ENCODE measurements at places on chromosomes 7 and 10.

DNA sequence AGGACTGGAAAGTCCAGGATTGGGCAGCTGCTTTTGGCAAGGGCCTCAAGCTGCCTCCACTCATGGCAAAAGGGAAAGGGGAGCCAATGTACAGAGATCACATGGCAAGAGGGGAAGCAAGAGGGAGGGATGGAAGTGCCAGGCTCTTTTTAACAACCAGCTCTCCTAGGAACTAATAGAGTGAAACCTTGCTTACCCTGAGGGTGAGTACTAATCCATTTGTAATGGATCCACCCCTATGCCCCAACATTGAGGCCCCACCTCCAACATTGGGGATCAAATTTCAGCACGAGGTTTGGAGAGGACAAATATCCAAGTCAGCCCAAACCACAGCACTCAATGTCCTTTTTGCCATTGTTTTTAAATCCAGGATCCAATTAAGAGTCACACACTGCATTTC is 12.5 kb downstream of the HABP2 start:
- DNase-seq = no peak

DNA sequence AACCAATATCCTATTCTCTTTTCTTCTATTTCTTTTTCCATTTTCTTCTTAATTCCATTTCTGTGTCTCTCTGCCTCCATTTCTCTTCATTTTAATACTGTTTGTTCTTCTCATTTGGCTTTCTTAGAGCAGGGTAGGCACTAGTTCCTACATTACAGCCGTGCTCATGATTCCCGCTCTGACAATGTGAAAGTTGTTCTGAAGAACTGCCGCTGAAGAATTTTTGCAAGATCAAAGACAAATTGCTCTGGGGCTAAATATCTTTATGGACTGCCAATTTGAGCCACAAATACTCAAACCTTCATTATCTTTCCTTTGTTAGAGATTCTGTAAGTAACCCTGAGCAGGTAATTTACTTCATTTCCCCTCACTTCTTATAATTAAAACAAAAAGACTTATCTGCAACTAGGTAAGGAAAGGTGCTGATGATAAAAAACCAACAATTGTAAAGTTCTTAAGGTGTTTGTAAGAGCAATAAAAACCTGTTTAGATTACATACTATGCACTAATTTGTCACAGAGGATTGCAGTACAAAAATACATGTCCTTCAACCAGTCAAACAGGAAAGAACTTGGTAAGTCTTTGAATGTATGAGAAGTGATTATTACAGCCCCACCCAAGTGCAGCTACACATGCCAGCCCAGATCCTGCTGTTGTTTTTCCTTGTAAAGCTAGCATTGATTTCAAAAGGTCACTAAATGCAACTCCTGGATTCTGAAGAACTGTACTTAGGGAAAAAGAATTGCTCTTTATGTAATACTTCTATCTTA is 127.5 kb downstream of the COL28A1 start:
- no peak for DNase-seq

DNA sequence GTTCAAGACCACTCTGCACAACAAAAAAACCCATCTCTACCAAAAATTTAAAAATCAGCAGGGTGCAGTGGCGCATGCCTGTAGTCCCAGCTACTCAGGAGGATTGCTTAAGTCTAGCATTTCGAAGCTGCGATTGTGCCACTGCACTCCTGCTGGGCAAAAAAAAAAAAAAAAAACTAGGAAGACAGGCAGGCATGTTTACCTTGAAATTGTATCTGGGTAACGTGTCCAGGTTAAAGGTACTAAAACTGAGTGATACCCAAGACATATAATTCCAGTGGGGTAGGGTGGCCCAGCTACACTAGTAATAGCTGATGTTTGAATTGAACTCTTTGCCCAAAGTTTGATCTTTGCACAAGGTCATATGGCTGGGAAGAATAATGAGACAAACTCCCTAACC is 16.2 kb downstream of the GHITM start:
- no peak for DNase-seq

- DNase-seq = no peak
Observed at GRCh38 chr10:94218493-94219183, 144.1 kb downstream of the NOC3L start.

- DNase-seq = no peak
Observed at GRCh38 chr10:33913194-33913593, 578.7 kb upstream of the NRP1 start.

DNA sequence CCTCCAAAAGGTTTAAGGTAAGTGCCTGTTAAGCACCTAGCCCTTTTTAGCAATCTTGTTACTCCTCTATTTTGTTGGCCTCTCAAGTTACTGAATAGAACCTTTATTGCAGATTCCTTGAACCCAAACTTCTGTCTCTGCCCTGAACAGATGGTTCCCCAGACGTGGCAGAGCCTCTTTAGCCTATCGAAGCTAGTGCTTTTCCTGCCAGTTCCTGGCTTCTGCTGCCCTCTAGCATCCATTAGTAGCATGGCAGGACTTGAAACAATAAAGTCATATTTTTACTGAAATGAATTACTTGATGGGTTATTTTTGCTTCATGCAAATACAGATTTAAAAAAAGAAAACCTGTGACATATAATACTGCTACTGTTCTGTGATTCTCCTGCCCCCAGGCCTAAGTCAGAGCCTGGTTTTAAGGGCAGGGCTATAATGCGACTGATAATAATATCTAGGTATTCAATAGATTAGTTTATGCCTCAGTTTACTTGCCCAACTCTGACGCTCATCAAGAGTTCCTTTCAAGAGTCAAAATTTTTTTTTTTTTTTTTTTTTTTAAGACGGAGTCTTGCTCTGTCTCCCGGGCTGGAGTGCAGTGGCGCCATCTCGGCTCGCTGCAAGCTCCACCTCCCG is 84.3 kb upstream of the PHF14 start:
- DNase-seq = peak; percentile 14
